ENCODE measurements at places on chromosomes 11 and 22. TPM values are rescaled to one million over a fixed set of nuclear protein-coding genes. Genes with fewer than 3 reads are reported as not detected.

- no peak for DNase-seq
Measured at GRCh38 chr11:2466869-2467694, 22.3 kb downstream of the KCNQ1 start.

DNA sequence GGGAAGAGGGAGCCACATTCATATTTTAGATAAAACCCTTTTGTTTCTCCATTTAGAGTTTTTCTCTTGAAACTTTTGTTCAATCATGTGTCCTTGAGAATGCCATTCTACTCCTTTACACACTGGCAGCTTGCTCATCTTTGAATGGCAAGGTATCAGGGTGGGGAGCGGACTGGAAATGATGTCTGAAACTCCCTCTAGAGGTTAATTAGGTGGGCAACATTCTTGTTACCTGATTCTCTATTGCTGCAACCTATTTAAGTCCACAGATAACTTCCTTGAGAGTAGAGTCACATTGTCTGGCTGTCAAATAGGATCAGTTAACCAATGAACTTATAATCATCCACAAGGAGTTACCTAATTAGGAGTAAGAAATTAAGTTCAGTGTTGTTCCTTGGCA, 533.6 kb upstream of the API5 start:
- no peak for DNase-seq

GRCh38 chr11:10543782-10544181, 2.8 kb upstream of the RNF141 start:
- no peak for DNase-seq

DNA sequence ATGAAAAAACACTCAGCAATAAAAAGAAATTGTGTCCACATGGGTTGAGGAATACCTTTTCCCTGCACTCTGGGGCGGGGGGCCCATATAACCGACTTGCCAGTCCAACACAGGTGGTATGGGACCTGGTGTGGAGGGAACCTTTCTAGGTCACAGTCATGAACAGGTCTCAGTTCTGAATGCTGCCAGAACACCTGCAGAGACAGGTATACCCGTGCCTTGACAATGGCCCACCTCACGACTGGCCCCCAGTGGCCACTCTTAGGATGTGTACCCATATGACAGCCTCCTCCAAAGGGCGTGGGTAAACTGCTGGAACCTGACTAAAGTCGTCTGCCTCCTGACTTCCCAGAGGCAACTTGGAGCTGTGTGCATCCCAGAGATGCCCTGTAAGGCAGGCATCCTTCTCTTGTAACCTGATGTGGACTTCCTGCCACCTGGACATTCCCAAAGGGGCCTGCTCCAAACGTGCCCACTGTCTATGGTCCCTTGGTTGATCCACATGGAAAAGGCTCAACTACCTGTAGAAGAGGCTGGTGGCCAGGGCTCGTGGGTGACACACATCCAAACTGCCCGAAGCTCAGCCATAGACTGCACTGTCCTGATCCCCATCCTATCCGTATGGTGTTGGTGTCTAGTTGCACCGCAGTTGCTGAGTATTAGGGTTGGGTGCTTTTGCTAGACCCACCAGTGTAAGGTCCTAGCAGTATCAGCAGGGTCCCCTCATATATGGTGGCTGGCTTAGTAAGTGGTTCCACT, 859.3 kb downstream of the BRD1 start:
- DNase-seq: no peak

The SH3BP1 gene
- total RNA-seq: 1.9 TPM

DNA sequence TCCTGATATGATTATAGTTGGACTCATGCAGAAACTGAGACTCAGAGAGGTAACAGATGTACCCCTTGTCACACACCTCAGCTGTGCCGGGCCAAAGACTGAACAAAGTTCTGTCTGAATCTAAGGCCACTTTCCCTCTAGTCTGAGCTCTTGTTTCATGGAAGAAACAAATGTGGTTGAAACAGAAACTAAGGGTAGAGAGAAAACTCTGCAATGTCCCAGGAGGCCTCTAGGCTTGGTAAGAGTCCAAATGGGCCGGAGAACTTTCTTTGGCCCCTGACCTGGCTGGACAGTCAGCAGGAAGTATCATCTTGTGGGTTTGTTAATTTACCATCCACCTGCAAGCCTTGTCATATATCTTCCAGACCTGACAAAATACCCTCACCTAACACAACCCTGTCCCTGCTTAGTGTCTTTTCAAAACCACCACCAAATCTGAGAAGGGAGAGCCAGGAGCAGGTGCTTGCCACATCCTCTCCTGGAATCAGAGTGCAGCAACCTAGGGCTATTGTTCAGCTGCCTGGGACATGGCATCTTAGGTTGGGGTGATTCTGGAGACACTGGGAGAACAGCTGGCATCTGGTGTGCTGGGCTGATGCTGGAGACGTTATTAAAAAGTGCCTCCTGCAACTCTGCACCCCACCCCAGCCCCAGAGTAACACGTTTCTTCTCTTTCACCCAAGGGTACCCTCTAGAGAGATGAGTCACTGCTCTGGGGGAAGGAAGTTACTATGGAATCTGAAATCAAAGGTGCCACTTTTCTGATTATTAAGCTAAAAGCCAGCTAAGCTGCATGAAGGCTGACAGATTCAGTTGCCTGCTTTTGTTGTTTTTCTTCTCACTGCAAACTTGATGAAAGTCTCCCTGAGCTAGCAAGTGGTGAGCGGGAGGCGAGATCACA, 126.3 kb upstream of the TIMP3 start:
- DNase-seq: no peak

DNA sequence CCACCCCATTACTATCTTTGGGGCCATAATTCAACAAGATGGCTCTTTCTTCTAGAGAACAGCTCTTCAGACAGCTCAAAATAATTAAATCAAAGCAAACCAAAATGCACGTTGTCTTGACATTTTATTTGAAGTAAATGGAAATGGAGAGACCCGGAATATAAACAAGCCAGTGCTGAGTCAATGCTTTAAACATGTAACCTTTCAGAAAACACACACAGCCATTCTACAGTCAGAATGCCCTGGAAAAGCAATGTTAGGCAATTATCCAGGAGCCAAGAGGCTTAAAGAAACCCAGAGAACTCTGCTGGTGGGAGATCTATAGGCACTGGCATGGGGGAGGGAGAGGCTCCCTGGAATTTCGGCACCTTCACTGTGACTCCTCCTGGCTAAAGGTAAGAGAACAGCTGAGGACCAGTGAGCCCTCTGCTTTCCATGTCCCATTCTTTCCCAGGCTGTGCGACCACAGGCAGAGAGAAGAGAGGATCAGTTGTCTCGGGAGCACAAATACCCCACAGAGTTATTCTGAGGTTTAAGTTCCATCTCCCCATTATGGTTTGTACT, 254.0 kb upstream of the CCDC90B start:
- no peak for DNase-seq

DNA sequence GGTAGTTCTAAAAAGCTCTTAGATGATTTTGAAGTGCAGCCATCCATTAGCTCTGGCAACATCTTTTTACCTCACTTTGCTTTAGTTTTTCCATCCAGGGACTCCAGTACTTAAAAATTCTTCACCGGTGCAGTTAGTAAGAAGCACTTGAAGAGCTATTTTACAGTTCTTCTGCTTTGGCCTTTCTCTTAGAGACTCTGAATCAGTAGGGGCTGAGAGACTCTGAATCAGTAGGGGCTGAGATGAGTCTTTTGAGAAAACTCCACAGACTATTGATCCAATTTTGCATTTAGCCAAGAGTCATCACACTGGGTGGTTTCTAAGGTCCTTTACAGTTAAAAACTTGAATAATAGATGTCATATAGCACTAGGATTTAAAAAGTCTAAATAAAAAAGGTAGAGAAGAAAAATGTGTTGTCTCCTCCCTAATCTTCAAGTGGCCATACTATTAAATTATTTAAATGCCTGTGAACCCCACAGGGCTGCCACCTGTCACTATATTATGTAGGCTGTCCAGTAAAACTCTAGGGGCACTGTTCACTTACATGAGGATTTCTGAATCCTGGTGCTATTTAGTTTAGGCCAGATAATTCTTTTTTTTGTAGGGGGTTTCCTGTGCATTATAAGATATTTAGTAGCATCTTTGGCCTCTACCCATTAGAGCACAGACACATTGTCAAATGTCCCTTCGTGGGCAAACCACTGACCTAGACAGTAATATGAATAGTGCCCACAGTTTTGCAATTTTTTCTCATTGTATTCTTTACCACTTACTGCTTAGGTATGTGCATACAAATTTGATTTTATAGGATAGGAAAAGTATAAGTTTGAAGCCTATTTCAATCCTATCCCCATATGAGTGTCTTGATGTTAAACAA, 26.3 kb upstream of the HIKESHI start:
- DNase-seq: no peak

DNA sequence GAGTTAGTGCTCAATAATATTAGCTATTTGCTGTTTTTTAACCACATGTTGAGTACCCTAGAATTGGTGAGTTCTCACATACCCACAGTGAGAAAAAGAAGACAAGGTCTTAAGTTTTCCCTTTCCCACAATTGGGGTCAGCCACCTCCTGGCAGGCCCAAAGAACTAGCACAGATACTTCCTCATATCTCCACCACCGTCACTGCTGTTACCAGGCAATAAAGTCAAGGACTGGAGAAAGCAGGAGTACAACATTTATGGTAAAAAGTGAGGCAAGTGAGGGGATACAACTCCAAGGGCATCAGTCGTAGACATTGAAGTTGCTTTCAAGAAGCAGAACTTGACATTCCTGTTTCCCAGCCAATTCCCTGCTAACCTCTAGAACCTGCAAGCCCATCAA, 19.6 kb downstream of the ELP4 start:
- no peak for DNase-seq

The DMC1 gene
- total RNA-seq: 4.1 TPM

DNA sequence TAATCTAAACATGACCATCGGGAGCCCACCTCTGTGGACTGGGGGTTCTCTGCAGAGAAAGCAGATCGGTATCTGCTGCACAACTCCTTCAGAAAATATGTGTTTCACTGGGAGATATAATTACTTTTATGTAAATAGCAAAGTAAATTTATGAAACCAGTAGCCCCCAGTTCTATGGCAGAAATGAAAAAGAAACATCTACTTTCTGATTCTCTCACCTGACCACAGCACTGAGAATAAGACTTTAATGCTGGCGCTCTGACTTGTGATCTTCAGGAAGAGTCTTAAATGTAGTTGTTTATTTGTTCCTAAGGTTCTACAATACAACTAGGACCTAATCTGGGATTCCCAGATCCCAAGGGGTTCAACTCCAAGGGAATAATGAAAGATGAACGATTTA, 518.0 kb downstream of the DLG2 start:
- no peak for DNase-seq

The AQP11 gene
- 5.9 TPM for total RNA-seq

DNA sequence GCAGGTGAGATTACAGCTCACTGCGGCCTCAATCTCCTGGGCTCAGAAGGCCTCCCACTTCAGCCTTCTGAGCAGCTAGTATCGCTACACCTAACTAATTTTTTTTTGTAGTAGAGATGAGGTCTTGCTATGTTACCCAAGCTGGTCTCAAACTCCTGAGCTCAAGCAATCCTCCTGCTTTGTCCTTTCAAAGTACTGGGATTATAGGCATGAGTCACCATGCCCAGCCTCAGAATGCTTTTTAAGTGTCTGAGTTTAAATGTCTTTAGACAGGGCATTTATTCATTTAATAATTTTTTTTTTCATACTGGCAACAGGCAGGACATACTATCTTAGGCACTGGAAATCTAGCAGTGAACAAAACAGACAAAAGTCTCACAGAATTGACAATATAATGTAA, 27.7 kb downstream of the LRP4 start:
- no peak for DNase-seq

Measured in occipital lobe (tissue), 3 donors.